Stomach (tissue), 19 donors: ENCODE measurements at places on chromosomes 2 and 18. TPM values are rescaled to one million over a fixed set of nuclear protein-coding genes. Genes with fewer than 3 reads are reported as not detected.
A peak's percentile ranks its signal among the peaks of the same experiment; 100 is the strongest.

GRCh38 chr2:240619506-240620148, 5.7 kb upstream of the GPR35 start:
- no peaks in the 10 kb centered on the region for H3K4me1 ChIP-seq
- H3K36me3 ChIP-seq: peaks cover 58% of the 10 kb centered on the region
- no peak overlapping the region for H3K4me3 ChIP-seq
- H3K27ac ChIP-seq: no peak overlapping the region
- H3K27me3 ChIP-seq: no peaks in the 10 kb centered on the region

GRCh38 chr18:65567372-65567771, 183.4 kb upstream of the CDH7 start:
- H3K27ac ChIP-seq: no peak overlapping the region
- no peaks in the 10 kb centered on the region for H3K27me3 ChIP-seq
- no peak overlapping the region for H3K4me3 ChIP-seq

DNA sequence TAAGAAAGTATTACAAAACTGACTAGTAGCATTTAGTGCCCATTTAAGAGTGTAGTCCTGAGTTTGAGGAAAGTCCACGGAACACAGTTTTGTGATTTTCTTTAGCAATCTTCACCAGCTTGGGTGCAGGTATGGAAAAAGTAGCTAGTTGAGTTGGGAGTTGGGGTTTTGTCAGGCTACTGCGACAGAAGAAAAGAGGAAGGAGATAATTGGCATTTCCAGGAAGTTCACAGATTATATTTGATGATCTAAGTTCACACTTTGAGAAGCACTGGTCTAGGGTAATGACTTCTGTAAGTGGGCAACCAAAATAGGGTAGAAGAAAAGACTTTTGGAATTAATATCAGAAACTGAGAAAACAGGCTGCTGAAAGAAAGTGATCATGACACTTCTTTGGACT, 52.1 kb downstream of the VIL1 start:
- H3K4me3 ChIP-seq: no peak overlapping the region
- no peak for DNase-seq
- no peaks in the 10 kb centered on the region for H3K4me1 ChIP-seq

- peaks cover 75% of the 10 kb centered on the region for H3K36me3 ChIP-seq
- H3K4me3 ChIP-seq: no peak overlapping the region
- DNase-seq: no peak
- H3K27me3 ChIP-seq: no peaks in the 10 kb centered on the region
- peaks cover 10% of the 10 kb centered on the region for H3K4me1 ChIP-seq
These were observed 5.9 kb downstream of the EIF4E2 start for GRCh38 chr2:232556426-232556825.

GRCh38 chr18:79587779-79588635, 91.6 kb upstream of the CTDP1 start:
- no peak overlapping the region for H3K4me3 ChIP-seq
- no peak for DNase-seq
- H3K36me3 ChIP-seq: no peaks in the 10 kb centered on the region
- peaks cover 34% of the 10 kb centered on the region for H3K4me1 ChIP-seq
- H3K27ac ChIP-seq: peak overlapping the region; percentile 65

GRCh38 chr2:68423966-68424650, 43.0 kb downstream of the FBXO48 start:
- H3K4me3 ChIP-seq: no peak overlapping the region
- no peaks in the 10 kb centered on the region for H3K36me3 ChIP-seq
- H3K27me3 ChIP-seq: no peaks in the 10 kb centered on the region
- H3K27ac ChIP-seq: no peak overlapping the region
- no peaks in the 10 kb centered on the region for H3K4me1 ChIP-seq
- DNase-seq: no peak

DNA sequence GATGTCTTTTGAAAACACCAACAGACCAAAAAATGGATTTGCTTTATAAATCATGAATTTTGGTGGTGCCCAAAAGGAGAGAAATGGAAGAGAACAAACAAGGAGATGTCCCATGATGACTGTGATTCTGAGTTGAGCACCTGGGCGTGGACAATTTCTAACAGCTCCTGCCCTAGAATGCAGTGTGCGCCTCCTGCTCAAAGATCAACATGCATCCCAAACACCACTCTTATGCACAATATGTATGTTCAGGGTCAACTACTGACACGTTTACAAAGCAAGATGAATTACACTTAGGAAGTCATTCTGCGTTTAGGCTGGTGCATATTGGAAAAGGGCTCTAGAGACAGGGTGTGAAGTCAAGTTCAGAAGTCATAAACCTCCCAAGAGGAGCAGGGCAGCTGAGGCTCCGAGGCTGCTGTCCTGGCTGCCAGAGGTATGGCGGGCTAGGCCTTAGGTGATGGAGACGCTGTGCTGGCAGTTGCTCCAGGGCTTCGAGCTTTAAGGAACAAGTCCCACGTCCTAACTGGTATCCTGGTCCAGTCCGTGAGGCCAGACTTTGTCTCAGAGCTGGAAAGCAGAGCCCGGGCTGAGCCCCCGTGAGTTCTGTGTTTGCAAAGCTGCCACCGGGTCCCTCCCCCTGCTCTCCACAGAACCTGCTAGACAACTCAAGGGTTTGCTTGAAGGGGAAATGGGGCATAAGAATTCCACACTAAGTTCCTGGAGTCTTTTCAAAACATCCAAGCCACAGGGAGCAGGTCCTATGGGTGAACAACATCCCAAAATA, 74.0 kb downstream of the ZNF516 start:
- peaks cover 6% of the 10 kb centered on the region for H3K4me1 ChIP-seq
- H3K4me3 ChIP-seq: no peak overlapping the region
- no peaks in the 10 kb centered on the region for H3K36me3 ChIP-seq
- peak; percentile 42 for DNase-seq
- no peak overlapping the region for H3K27ac ChIP-seq

- no peak for DNase-seq
- no peaks in the 10 kb centered on the region for H3K4me1 ChIP-seq
- no peak overlapping the region for H3K27ac ChIP-seq
- H3K4me3 ChIP-seq: no peak overlapping the region
- no peaks in the 10 kb centered on the region for H3K36me3 ChIP-seq
- H3K27me3 ChIP-seq: no peaks in the 10 kb centered on the region
These were observed 38.4 kb upstream of the ITGAV start for GRCh38 chr2:186551323-186552050.

The ATP8B1 gene
- 14.4 TPM for polyA plus RNA-seq

The UGT1A10 gene
- polyA plus RNA-seq: 2.5 TPM

The MAL gene
- 14.8 TPM for polyA plus RNA-seq

The NEUROD1 gene
- polyA plus RNA-seq: 1.4 TPM

The AGXT gene
- polyA plus RNA-seq: not detected

The EMILIN1 gene
- 19.6 TPM for polyA plus RNA-seq
